Caco-2 (cell line): ENCODE measurements at places on chromosomes 2 and 18.

- no peak for DNase-seq
Observed at GRCh38 chr2:233688341-233688740, 4.3 kb upstream of the UGT1A6 start.

GRCh38 chr2:58702302-58702885, 461.3 kb upstream of the FANCL start:
- no peak for DNase-seq

- DNase-seq: no peak
Observed at GRCh38 chr2:44351088-44351487, 10.2 kb downstream of the PREPL start.

GRCh38 chr2:46990231-46990588, 74.6 kb upstream of the MCFD2 start:
- no peak for DNase-seq

DNA sequence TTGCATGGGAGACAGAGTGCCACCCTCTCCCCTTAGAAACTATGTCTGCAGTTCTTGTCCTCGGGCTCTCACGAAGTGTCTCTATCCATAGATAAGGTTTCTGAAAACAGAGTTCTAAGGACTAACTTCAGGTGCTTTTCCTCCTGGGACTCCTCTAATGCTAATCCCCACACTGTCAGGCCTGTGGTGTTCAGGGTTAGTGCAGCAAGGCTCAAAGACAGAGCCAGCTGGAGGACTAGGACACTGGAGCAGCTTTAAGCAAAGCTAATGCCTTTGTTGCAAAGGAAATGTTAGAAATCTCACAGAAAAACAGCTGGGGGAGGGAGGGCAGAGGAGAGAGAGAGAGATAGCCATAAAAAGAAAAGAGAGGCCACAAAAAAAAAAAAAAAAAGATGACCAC, 824.0 kb upstream of the FSHR start:
- no peak for DNase-seq

- DNase-seq: no peak
Observed at GRCh38 chr18:35971661-35972196, 750 bp upstream of the RMP24 start.

DNA sequence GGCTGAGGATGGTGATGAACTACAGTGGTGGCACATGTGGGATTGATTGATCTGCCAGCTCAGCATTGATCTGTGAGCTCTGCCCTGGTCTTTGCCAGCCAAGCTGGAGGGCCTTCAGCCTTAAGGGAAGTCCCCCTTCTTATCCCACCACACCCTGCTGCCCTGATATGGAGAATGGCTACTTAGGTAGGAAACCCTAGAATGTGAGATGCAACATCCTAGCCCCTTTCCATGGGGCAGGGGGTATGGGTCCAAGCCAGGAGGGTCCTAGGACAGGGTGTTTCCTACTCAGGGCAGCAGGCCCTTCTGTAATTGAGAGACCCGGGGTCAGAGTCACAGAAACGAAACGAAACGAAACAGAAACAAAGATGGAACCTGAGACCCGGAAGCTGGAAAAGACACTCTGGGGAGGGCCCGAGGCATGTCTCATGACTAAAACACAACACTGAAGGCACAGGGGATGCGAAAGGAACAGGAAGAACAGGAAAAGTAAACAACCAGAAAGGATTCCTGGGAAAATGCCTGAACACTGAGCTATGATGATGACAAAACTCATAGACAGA, 16.9 kb upstream of the SULT1C2 start:
- DNase-seq: no peak

DNA sequence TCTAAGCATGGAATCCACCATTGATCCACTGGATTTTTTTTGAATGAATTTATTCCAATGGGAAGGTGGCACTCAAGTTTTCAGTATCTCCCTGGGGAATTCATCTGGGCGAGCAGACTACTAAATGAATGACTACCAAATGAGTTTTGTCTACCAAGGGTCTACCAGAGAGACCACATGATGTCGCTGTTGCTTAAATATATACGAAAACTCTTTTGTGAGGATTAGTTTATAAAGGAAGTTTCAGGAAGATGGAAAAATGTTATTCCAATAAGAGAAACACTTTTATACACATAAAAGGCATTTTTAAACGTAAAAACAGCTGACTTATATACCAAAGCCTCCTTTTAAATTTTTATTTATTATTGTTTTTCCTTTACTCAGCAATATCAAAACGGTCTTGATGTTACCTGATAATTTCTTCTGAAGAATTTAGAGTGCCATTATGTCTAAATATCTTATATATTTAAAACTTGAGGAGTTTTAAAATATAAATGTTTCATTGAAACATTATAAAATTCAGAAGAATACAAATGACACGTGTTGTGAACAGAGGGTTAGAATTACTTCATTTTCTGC, 139.7 kb downstream of the HRH4 start:
- DNase-seq: no peak

DNA sequence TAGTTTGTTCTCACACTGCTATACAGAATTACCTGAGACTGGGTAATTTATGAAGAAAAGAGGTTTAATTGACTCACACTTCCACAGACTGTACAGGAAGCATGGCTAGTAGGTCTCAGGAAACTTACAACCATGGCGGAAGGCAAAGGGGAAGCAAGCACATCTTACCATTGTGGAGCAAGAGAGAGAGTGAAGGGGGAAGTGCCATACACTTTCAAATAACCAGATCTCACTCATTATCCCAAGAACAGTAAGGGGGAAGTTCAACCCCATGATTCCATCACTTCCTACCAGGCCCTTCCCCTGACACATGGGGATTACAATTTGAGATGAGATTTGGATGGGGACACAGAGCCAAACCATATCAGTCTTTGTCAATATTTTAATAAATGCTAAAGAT, 5.0 kb upstream of the CRYGB start:
- DNase-seq: no peak

GRCh38 chr2:162007447-162008040, 66.5 kb downstream of the DPP4 start:
- no peak for DNase-seq

DNA sequence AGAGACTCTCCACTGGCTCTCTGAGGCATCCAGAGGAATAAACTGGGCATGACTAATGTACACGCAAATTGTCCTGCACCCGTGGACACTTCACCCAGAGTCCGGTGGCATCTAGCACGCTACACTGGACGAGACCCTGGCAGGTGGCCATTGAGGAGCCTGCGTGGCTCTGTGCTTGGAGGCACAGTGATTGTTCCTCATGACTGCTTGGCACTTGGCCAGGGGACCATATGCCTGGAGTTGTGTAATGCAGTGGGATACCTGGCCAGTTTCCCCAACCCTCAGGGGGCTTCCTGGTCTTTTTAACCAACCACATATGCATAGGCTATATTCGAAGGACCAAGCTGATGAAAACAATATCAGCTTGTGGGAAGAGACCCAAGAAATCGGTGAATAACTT, 66.6 kb downstream of the MTCL1 start:
- no peak for DNase-seq

DNA sequence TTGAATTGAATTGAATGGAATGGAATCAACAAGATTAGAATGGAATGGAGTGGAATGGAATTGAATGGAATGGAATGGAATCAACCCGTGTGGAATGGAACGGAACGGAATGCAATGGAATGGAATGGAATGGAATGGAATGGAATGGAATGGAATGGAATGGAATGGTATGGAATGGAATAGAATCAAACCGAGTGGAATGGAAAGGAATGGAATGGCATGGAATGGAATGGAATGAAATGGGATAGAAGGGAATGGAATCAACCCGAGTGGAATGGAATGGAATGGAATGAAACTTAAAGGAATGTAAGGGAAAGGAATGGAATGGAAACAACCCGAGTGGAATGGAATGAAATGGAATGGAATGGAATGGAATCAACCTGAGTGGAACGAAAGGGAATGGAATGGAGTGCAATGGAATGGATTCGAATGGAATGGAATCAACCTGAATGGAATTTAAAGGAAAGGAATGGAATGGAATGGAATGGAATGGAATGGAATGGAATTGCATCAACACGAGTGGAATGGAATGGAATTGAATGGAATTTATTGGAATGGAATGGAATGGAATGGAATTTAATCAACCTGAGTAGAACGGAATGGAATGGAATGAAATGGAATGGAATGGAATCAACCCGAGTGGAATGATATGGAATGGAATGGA, 1146.6 kb downstream of the RPIA start:
- no peak for DNase-seq
